Stomach (tissue), 19 donors: ENCODE measurements at places on chromosomes 4 and X. TPM values are rescaled to one million over a fixed set of nuclear protein-coding genes. Genes with fewer than 3 reads are reported as not detected.

RTL3 gene
- not detected for total RNA-seq

HDAC8 gene
- 33.5 TPM for total RNA-seq

MXD4 gene
- 48.7 TPM for total RNA-seq

UGT2B10 gene
- not detected for total RNA-seq
